ENCODE measurements at places on chromosomes 2 and 18.

- no peak for DNase-seq
Observed at GRCh38 chr2:23073056-23073455, 311.9 kb upstream of the KLHL29 start.

DNA sequence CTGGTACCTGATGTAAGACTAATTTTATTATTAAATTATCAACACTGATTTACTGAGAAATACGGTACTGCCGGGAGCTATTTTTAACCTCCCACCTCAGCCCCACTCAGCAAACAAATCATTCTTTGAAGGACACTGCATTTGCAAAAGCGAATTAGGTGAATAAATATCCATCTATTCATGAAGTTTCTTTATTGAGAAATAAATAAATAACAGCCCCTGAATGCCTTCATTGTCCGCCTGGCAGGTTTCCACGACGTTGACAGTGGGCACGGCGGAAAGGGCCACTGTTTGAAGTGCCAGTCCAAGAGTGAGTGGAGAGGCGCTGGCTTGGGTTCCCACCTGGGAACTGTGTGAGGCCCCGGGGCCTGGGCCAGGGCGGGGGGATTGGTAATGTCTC, 15.7 kb downstream of the C1QL2 start:
- no peak for DNase-seq

- DNase-seq: no peak
Observed at GRCh38 chr2:44895061-44895460, 46.4 kb upstream of the SIX3 start.

- no peak for DNase-seq
Observed at GRCh38 chr2:10502803-10503107, 54.6 kb upstream of the ODC1 start.

- DNase-seq: no peak
Observed at GRCh38 chr2:36572054-36572718, 25.8 kb downstream of the FEZ2 start.

- no peak for DNase-seq
Observed at GRCh38 chr2:37377187-37377532, 32.7 kb downstream of the QPCT start.

- DNase-seq: no peak
Observed at GRCh38 chr18:46677611-46678010, 20.6 kb upstream of the LOXHD1 start.

- no peak for DNase-seq
Observed at GRCh38 chr2:110768591-110768990, 36.2 kb downstream of the ACOXL start.

Measured in activated CD4-positive, alpha-beta T cell treated with anti-CD3 and anti-CD28 coated beads for 24 hours (primary cell).